CD8-positive, alpha-beta memory T cell (primary cell): ENCODE measurements at places on chromosomes 5 and 9.

GRCh38 chr9:37565661-37566618 is 10.2 kb downstream of the FBXO10 start:
- no peak for DNase-seq

GRCh38 chr5:154273028-154273617 is 82.6 kb downstream of the GALNT10 start:
- DNase-seq, result no peak

DNA sequence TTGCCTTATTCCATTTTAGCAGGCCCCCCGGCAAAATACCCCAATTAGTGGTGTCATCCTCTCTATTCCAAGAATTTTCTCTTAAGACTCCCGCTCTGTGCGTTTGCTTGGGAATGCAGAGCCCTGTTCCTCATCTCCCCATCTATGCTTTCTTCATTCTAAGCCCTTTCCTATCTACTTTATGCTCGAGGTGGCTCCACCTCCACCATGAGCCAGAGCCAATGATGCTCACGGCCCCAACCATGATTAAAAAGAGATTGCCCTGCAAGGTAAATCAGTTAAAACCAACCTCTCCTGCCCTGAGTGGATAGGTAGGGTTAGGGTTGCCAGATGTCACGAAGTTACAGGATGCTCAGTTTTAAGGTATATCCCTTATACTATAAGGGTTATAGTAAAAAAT is 677 bp upstream of the TXNDC15 start:
- DNase-seq, result peak; percentile 21

DNA sequence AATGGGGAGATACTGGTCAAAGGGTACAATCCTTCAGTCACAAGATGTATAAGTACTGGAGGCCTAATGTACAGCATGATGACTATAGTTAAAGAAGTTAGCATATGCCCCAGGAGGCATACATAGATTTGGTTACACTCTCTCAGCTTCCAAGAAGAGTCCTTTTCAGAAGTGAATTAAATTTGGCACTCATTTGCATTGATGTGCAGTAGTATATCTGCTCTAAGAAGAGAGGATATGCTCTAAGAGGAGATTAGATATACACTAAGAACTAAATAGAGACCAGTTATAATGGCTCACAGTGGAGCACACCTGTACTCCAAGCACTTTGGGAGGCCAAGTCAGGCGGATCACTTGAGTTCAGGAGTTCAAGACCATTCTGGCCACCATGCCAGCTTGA is 139.5 kb upstream of the MINAR2 start:
- DNase-seq, result no peak

DNA sequence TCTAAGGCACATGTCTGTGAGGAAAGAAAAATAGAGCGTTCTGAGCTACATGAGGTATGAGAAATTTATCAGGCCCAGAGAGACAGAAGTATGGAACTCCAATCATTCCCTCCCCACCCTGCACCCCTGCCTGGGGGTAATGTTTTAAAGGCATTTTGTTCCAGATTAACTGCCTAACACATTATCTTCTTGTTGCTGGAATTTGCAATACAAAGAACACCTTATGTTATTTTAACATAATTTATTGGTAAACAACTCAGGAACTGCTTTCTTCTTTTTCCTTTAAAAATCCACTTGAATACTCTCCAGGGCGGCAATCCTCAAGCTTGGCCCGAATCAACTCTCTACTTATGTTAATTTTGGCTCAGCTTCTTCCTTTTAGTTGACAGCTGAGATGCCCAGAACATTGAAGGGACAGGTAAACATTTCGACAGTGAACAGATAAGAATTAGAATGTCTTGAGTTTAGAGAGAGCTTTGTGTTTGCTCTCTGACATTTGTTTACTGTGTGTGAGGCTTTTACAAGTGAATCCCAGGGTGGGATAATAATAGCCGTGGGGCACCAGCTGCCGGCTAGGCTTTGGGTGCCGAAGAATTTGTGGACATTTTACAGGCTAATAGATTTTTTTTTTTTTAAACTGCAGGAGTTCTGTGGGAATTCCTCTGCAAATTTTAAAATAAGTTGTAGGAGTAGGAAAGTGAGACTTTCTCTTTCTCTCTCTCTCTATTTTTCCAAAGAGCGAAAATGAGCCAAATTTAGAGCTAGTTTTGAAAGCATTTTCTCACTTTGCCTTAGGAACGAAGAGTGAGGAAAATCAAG is 96.4 kb upstream of the TAF11L2 start:
- no peak for DNase-seq

GRCh38 chr5:80871541-80871961 is 88.6 kb upstream of the RASGRF2 start:
- DNase-seq, result no peak

- DNase-seq, result no peak
Measured at GRCh38 chr9:18331310-18331684, 142.7 kb upstream of the ADAMTSL1 start.

DNA sequence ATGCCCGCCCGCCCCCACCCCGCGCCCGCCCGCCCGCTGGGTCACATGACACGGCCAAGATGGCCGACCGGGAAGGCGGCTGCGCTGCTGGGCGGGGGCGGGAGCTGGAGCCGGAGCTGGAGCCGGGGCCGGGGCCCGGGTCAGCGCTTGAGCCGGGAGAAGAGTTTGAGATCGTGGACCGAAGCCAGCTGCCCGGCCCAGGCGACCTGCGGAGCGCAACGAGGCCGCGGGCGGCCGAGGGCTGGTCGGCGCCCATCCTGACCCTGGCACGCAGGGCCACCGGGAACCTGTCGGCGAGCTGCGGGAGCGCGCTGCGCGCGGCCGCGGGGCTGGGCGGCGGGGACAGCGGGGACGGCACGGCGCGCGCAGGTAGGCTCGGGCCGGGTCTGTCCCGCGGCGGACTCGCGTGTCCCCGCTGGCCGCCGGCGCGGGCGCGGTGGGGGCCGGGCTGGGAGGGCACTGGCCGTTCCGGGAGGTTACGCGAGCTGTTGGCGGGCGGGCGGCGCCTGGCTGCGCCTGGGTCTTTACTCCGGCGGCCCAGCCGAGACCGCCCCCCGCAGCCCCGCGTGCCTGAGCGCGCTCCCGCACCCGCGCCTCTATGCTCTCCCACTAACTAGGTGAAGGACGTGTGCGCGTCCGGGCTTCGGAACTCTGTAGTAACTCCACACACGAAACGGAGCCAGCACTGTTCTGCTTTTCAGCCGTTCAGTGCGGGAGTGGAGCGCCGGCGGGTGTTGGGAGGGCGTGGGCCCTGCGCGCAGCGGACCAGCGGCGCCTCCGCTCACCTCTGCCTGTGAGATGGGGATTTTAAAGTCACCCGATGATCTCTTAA is at the start of gene RUFY1:
TSS of gene RUFY1 (plus strand) at position 44 of the 832 bp plus-strand sequence. CDS start at position 60, 16 bp downstream.
- DNase-seq, result peak; percentile 72
